Heart left ventricle (tissue), 16 donors: ENCODE measurements at places on chromosomes 1 and 21.
A peak's percentile ranks its signal among the peaks of the same experiment; 100 is the strongest.

DNA sequence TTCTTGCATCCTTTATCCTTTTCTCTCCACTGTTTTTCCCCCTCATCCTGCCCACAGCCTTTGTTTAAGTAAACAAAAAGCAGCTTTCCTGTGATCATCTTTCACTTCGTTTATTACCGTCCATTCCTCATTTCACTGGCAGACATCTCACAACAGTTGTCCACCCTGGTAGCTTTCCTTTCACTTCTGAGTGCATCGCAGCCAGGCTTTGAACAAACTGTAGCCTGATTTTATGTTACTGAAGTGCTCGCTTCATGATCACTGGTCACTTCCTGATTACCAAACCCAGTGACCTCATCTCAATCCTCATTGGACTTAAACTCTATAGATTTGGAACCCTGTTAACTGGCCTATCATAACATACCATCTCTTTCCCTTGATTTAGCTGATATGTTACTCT, 67.7 kb downstream of the SDCCAG8 start:
- DNase-seq, result no peak

DNA sequence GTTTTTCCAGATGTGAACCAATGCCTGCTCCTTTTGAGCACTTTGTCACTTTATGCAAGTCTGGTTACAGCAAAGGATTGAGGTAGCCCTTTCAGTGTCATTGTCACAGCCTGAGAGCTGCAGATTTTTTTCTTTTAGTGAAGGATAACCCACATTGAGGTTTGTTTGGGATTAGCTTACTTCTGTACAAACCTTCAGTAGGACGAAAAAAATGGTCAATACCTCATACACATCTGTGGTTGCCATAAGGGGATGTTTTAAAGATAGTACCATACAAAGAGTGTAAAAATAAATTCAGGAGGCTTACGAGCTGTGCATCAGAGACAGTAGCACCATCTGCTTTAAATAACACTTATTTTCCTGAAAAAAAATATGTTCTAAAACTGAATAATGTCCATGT, 566.0 kb downstream of the AJAP1 start:
- no peak for DNase-seq

DNA sequence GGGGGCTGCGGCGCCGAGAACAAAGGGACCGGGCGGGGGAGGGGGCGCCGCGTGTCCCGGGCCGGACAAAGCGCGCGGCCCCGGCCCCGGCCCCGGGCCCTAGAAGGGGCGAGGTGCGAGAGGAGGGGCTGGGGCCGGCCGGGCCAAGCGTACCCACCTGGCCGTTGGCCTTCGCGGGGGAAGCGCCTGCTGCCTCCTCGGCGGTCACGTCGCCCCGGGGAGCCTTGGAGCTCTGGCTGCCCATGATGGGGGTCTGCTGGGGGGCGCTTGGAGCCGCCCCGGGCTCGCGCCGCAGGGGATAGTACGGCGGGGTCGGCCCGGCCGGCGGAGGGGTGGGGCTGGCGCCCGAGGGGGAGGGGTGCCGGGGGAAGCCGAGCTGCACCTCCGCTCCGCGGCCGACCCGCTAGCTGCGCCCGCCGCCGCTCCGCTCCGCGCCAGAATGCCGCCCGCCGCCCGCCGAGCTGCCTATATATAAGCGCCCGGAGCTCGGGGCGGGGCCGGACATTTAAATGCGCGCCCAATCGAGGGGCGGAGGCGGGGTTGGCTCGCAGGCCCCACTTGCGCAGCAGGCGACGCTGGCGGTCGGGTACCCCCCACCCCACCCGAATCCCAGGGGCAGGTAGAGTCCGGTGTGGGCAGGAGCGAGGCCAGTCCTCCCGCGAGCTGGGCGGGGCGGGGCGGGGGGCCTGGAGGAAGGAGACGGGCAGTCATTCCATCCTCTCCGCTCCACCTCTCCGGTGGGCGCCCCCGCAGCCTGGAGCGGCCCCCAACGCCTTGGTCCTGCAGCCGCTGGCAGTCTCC, at the start of gene MARCKSL1:
Gene MARCKSL1, minus strand, starts transcription at position 444 of the 801 bp plus-strand sequence. Its CDS starts 200 bp downstream, at position 244.
- peak; percentile 85 for DNase-seq

GRCh38 chr1:6010554-6010953, 18.3 kb upstream of the NPHP4 start:
- DNase-seq, result no peak

DNA sequence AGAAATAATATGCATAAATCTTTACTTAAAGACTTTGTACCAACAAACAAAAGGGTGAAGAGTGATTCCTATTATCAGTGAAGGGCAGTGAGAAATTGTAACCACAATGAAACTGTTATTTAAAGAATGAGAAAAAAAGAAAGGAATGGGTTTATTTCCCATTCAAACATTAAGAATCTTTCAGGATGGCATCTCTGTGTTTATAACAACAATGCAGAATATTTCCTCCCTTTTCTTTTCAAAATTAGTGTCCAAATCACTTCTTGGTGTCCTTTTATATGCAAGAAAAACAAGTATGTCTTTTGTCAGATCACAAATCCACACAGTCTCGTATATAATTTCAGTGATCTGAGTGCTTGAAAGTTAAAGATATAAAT, 61.2 kb downstream of the PTPRC start:
- DNase-seq, result no peak

GRCh38 chr1:69570356-69570755, 2.6 kb downstream of the LRRC7 start:
- no peak for DNase-seq

- no peak for DNase-seq
These were observed 668.4 kb downstream of the KCNT2 start for GRCh38 chr1:195939844-195940243.

GRCh38 chr1:65904681-65905083, 112.0 kb downstream of the PDE4B start:
- DNase-seq, result no peak

- no peak for DNase-seq
These were observed 10.0 kb upstream of the OTUD3 start for GRCh38 chr1:19872190-19872589.

DNA sequence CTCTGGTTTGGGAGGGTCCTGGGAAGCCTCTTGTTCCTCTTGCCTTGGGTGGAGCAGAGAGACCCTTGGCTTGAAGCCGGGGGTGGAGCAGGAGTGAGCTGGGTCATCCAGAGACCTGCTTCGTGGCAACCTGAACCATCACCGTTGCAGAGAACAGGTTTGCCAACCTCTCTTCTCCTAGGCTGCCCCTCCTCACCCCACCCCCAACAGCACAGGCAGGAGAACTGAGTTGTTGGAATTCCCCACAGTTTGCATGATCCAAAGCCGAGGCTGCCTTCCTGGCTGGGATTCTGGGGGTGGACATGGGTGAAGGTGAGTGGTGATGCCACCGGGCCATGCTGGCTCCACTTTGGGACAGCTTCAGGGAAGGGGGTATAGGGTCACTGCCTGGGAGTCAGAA, 2.2 kb downstream of the WNT4 start:
- no peak for DNase-seq

DNA sequence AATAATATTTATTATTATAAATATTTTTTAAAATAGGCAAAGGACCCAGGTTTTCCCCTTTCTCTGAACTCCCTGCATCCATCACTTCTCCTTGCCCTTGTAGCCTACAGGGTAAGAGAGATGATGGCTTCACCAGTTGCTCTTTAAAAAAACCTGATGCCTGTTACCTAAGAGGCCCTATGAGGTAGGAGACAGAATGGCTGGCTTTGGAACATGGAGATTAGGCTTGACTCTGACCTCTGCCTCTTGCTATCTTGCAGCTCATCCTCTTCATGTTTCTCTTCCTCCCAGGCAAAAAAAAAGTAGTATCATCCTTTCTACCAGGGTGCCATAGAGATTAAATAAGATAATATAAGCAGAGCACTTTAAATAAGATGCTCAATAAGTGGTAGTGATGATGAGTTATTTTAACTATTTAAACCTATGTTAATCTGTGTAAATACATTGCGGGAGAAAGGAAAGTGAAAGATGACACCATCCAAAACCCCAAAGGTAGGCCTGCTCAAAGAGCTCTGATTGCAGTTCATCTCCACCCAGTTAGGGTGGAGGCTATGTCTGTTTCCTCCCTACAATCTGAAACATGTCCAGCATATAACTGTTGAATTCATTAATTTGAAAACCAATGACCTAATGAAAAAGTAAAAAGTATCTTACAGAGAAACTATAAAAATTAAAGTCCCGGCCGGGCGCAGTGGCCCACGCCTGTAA, 51.8 kb downstream of the RGS2 start:
- DNase-seq, result no peak

GRCh38 chr1:243946946-243947345, 96.9 kb upstream of the AKT3 start:
- no peak for DNase-seq
